ENCODE measurements at places on chromosomes 5 and 9.

DNA sequence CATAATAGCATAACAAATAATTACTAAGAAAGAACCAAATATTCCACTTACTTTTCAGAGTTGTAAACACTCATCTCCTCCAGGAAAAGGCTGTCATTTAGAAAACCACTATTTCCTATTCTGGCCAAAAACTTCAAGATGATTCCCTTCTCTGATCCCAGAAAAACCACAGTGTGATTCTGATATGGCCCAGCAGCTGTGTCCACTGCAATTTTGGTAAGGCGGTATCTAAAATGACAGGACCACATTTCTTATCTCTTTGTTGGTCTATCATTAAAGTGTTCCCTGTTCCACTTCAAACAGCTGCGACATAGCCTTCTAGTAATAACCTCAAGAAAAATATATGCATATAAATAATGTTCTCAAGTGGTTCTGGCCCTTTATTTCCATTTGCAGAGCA is 96.1 kb downstream of the SEMA6A start:
- DNase-seq, result no peak

GRCh38 chr9:69452110-69452782 is 127.2 kb downstream of the ENTREP1 start:
- no peak for DNase-seq

DNA sequence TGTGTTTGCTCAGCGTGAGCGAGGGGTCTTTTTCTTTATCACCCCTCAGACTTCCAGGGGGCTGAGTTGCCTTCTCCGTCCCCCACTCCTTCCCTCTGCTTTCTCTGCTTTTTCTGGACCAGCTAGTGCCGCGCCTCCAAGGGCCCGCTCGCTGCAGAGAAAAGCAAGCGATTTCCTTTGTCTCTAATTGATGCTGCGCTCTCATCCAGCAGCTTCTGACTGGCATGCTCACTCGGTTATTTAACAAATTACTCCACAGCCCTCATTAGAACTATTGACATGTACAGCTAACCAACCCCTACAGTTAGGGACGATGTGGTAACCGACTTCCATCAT is 288.0 kb downstream of the ELAVL2 start:
- DNase-seq, result no peak

- no peak for DNase-seq
Measured at GRCh38 chr5:85453026-85453349, 1068.3 kb upstream of the EDIL3 start.

GRCh38 chr5:39674209-39675082 is 249.7 kb upstream of the DAB2 start:
- DNase-seq, result no peak

DNA sequence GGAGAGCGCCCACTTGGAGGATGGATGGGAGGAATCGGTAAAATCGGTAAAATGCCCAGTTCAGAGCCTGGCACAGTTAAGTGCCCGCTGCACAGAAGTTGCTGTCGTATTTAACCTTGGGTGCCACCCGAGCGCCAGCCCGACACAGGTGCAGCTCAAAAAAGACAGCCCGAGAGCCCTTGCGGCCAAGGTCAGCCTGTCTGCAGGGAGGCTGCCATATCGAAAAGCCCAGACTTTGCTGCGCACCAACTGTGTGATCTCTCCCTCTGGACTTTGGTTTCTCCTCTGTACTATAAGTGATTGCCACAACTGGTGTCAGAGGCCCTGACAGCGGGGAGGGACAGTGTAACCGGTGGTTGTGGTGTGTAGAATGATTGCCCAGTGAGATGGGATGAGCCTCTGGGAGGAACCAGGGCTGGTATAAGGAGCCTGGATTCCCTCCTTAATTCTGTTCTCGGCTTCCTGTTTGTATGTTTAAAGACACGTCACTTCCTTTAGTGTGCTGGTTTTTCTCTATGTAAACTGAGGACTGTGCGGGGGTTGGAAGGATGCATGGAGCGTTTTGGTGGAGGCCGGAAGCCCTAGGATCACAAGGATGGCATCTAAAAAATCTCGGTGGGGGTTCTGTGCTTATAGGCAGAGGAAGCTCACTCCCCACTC is 792 bp downstream of the NTMT1 start:
- no peak for DNase-seq

DNA sequence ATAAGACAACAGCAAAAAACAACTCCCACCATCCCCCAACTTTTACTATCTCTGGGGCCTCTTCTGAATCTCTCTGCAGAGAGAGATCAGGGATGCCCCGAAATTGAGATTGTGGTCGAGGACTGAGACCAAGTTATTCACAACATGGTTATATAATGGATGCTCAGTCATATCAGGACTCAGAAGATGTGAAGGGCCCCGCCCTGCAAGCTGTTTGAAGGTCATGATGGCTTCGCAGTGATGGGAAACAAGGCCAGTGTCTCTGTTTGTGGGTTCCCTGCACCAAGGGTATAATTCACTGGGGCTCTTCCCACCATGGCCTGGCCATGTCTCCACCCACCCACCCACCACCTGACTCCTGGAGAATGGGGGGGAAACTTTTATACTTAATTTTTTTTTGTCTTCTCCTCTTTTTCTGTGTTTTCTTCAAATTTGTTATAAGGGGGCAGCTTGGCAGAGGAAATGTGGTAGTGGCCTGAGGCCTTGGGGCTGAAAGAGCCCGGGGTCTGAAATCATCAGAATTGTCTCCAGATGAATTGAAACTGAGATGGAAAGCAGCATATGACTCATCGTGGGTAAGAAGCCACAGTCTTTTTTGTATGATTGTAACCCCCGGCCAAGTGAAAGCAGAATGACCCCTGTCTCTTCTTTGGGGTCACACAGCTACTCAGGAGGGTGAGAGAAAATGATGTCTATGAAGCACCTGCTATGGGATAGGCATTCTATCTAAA is 15.0 kb upstream of the TEX48 start:
- peak; percentile 25 for DNase-seq

- DNase-seq, result no peak
Measured at GRCh38 chr5:41870627-41871048, 413 bp upstream of the OXCT1 start.

GRCh38 chr5:146940295-146940694 is 61.7 kb upstream of the PPP2R2B start:
- DNase-seq, result no peak

GRCh38 chr9:137077010-137077747 is at the start of gene UAP1L1:
TSS of gene UAP1L1 (plus strand) at chr9:137077517. CDS start at chr9:137077533, 16 bp downstream.
- no peak for DNase-seq

DNA sequence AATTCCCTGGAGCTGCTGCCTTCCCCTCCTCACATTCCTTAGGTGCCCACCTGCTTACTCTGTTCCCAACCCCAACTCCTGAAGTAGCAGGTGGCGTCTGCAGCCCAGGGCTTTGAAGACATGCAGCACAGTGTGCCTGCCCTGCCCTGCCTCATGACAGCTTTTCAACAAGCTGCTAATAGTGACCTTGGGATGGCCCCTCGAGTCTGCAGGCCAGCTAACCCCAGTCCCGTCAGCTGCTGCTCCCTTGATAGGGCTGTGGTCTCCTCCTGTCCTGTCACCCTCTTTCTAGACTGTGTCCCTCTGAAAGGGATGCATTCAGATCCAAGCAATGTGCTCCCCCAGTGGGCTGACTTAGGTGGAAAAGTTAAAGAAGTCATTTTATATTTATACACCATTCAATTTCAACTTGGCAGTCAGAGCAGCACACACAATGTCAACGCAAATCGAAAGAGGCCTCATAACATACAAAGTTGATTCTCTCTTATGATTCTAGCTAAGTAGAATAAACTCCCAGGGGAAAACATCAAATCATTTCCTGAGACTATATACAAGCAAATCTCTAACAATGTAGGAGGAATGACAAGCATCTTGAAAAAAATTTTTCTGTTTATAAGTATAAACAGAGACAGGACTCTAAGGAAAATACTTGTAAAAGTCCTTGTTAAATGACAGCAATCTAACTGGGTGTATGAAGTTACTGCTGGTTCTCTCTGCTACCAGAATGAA is 37.9 kb downstream of the ADRB2 start:
- DNase-seq, result no peak

DNA sequence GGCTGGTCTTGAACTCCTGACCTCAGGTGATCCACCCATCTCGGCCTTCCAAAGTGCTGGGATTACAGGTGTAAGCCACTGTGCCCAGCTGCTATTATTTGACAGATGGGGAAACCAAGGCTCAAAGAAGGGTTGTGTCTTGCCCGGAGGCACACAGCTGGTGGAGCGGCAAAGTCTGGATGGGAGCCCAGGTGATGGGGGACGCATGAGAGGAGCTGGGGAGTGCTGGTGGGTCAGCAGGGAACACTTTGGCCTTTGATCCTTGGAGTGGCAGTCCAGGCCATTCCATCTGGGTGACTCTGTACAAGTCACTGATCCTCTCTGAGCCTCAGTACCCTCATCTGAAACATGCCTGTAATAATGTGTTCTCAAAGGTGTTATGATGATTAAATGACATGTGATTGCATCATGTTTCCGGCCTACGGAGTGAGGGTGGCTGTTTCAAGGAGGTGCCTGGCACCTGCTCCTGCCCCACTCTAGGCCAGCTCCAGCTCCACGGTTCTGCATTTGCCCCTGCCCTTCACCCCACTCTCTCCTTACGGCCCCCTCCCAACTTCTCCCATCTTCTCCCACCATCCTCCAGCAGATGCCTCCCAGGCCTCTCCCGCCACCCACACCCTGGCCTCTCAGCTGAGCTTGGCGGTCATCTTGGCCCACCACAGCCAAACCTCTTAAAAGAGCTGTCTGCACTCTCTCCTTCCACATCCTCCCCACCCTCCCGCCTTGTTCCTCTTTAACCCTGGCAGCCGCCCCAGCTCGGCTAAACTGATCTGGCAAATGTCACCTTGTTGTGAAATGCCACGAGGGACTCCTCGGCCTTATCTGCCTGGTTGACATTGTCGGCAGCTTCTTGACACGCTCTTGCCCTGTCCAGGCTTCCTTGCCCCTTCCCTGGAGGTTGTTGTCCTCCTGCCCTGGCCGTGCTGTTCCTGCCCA is 5.5 kb upstream of the DBN1 start:
- DNase-seq, result no peak

GRCh38 chr5:61450493-61451279 is 118.6 kb downstream of the ZSWIM6 start:
- no peak for DNase-seq

DNA sequence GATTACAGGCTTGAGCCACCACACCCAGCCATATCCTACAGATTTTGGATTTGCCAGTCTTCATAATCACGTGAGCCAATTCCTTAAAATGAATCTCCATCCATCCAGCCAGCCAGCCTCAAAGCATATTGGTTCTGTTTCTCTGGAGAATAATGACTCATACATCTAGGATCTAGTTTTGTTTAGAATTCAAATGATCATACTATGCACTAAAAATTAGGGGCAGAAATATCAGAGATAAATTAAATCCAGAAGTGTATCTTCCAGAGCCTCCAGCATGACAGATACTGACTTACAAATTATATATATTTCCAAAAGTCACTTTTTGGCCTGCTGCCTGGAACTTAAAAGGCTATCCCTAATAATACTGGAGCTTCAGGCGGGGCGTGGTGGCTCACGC is 119.1 kb upstream of the NR5A1 start:
- DNase-seq, result no peak

- no peak for DNase-seq
Measured at GRCh38 chr9:102069969-102070368, 331.5 kb upstream of the GRIN3A start.

DNA sequence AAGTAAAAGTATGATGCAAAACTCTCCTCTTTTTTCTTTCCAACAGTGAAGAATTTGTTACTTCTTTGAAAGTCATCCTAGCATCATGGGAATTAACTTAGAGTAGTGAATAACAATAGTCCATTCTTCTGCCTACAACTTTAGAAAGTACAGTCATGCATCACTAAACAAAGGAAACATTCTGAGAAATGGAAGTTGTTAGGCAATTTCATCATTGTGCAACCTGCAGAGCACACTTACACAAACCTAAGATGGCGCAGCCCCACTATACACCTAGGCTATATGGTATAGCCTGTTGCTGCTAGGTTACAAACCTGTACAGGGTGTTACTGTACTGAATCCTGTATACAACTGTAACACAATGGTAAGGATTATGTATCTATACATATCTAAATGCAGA is 1209.3 kb upstream of the C9orf72 start:
- no peak for DNase-seq

GRCh38 chr5:139955053-139955605 is 88.0 kb downstream of the NRG2 start:
- no peak for DNase-seq

DNA sequence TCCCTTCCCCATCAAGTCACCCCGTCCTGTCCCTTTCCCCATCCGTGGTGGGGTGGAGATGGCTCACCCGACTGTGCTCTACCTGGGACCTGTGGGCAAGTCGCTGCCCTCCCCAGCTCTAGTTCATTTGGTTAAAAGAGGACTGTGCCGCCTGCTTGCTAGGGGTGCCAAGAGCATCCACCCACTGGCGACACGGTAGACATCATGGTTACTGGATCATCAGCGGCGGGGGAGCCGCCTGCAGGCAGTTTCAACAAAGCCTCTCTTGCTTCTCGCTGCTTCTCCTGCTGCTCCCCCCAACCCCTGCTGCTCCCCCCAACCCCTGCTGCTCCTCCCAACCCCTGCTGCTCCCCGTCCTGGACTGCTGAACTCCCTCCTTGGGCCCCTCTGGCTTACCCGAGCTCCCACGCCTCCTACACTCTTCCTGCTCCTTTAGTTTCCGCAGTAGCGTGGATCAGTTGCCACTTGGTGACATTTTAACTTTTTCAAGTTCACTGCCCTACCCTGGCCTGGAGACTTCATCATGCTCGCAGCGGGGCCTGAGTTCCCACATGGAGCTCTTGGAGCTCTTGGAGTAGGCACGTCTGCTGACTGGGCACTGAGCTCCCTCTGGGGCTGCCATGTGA is 22.0 kb upstream of the SCGB3A1 start:
- DNase-seq, result no peak

- no peak for DNase-seq
Measured at GRCh38 chr9:129497813-129498450, 123.0 kb downstream of the C9orf50 start.

DNA sequence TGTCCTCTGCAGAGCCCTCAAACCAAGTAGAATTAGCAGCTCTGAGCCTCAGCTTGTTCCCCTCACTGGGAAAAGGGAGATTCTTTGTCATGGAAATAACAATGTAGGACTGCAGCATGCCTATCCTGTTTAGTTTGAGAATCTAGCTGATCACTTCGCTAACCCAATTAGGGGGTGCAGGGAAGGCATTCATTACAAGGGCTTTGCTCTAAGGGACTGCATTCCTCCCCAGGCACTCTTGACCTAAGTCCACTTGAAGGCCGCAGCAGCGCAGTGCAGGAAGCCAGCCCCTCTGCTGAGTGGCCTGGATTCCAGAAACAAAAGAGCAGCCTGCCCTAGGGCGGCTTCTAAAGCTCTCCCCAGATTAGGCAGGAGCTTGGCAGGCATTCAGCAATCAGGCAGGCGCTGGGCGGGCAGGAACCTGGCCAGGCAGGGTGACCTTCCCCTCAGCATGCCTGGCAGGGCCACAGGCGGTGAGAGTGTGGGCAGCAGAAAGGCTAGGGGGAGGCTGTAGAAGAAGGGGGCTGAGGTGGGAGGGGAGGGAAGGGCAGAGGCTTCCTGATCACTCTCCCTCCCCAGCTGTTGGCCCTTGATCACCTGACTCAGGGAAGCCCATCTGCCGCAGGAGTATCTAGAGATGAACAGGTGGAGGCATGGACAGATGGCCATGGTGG is 24.8 kb downstream of the CCNJL start:
- DNase-seq, result no peak

GRCh38 chr9:111096051-111096450 is 57.8 kb upstream of the LPAR1 start:
- no peak for DNase-seq

Data from activated T-helper 1 cell treated with anti-CD3 and anti-CD28 coated beads, Interleukin-2, amount 50 U/mL, for 16 hours (primary cell).